ENCODE measurements at places on chromosomes 13 and 19.

GRCh38 chr19:15669891-15670290 is 3.0 kb upstream of the CYP4F12 start:
- DNase-seq = no peak

- DNase-seq = no peak
Measured at GRCh38 chr19:5952193-5953029, 25.5 kb downstream of the RANBP3 start.

- DNase-seq = peak; percentile 1
Measured at GRCh38 chr13:44116562-44117332, 237.0 kb downstream of the LACC1 start.

DNA sequence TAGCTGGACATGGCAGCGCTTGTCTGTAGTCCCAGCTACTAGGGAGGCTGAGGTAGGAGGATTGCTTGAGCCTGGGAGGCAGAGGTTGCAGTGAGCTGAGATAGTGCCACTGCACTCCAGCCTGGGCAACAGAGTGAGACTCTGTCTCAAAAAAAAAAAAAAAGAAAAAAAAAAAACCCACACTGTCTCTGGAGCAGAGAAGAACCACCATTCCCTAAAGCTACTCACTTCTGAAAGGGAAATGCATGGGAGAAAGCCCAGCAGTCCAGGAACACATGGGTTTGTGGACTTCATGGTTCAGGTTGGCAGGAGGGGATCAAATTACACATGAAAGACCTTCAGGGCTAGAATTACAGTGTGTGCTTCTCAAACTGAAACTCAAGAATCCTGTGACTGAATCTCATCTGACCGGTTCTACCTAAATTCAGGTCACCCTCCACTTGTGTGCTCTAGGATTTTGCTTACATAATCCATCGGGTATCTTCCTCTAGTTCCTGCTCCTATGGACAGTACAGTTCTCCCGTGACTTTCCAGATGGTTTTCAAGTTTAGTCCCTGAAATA is 30.2 kb upstream of the CPB2 start:
- no peak for DNase-seq

DNA sequence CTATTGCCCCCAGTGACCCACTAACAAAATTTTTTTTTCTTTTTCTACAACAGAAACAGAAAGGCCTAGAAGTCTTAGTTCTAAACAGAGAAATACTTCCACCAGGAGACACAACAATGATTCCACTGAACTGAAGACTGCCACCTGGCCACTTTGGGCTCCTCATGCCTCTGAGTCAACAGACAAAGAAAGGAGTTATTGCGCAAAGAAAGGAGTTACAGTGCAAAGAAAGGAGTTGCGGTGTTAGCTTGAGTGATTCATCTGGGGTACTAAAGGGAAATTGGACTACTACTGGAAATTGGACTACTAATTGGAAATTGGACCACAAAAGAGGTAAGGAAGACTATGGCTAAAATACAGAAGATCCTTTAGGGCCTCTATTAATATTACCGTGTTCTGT is 116.6 kb downstream of the PCDH17 start:
- DNase-seq = no peak

GRCh38 chr13:48594096-48594815 is 59.5 kb upstream of the CYSLTR2 start:
- DNase-seq = no peak

All from T-cell (primary cell).